ENCODE measurements at places on chromosomes 12 and 14. TPM values are rescaled to one million over a fixed set of nuclear protein-coding genes. Genes with fewer than 3 reads are reported as not detected.

DNA sequence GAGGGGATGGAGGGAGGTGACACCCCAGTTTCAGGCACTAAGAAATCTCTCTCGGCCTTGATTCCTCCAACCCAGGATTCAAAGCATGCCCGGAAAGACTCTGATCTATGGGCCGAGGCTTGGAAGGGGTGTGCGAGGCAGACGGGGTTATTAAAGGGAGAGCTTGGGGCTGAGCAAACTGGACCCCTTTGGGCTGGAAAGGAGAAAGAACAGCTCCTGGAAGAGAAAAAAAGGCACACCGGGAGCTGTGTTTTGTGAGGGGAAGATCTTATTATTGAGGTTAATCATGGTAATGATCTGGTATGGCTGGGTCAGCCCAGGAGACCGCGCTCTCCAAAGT, 5.7 kb upstream of the HOXC4 start:
- H3K4me1 ChIP-seq, result peaks cover 28% of the 10 kb centered on the region
- no peak overlapping the region for H3K27ac ChIP-seq
- DNase-seq, result no peak
- no peaks in the 10 kb centered on the region for H3K36me3 ChIP-seq

DNA sequence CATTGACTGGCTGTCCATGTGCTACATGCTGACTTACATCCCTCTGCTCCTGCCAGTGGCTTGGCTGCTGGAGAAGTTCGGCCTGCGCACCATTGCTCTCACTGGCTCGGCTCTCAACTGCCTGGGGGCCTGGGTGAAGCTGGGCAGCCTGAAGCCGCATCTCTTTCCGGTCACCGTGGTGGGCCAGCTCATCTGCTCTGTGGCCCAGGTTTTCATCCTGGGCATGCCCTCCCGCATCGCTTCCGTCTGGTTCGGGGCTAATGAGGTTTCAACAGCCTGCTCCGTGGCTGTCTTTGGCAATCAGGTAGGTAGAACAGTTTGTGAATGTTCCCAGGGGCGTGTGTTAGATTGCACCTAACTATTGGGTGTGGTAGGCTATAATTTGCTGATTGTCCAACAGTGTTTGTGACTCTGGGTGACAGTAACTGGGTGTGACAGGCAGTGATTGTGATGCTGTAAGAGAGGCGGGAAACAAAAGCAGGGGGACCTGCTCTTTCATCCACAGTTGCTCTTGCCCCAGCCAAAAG, 981 bp downstream of the FLVCR2 start:
- H3K4me3 ChIP-seq, result peak overlapping the region; percentile 66
- H3K27me3 ChIP-seq, result no peaks in the 10 kb centered on the region
- no peak for DNase-seq
- H3K27ac ChIP-seq, result peak overlapping the region; percentile 91
- H3K36me3 ChIP-seq, result no peaks in the 10 kb centered on the region

GRCh38 chr14:22375321-22375930, 213.6 kb downstream of the DAD1 start:
- H3K36me3 ChIP-seq, result no peaks in the 10 kb centered on the region
- no peak overlapping the region for H3K27ac ChIP-seq
- H3K4me3 ChIP-seq, result no peak overlapping the region
- no peaks in the 10 kb centered on the region for H3K27me3 ChIP-seq

GRCh38 chr12:71947645-71948105, 9.0 kb downstream of the TPH2 start:
- H3K36me3 ChIP-seq, result no peaks in the 10 kb centered on the region
- peaks cover 6% of the 10 kb centered on the region for H3K4me1 ChIP-seq

GRCh38 chr12:21906919-21907493, 34.2 kb downstream of the ABCC9 start:
- no peak overlapping the region for H3K27ac ChIP-seq
- H3K4me3 ChIP-seq, result no peak overlapping the region
- no peaks in the 10 kb centered on the region for H3K27me3 ChIP-seq
- DNase-seq, result no peak
- H3K4me1 ChIP-seq, result no peaks in the 10 kb centered on the region
- peaks cover 30% of the 10 kb centered on the region for H3K36me3 ChIP-seq

DNA sequence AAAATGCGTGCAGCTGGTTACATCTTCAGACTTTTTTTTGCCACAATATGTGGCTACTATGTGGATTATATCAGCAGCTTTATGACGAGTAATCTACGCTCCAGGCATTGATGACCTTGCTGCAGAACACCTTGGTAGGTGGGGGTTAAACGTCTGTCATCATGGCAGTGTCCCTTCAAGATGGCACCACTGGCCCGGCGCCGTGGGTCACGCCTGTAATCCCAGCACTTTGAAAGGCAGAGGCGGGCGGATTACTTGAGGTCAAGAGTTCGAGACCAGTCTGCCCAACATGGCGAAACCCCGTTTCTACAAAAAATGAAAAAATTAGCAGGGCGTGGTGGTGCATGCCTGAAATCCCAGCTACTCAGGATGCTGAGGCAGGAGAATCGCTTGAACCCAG, 177.5 kb downstream of the AEBP2 start:
- no peak overlapping the region for H3K4me3 ChIP-seq
- no peak overlapping the region for H3K27ac ChIP-seq
- H3K36me3 ChIP-seq, result no peaks in the 10 kb centered on the region
- DNase-seq, result no peak
- H3K27me3 ChIP-seq, result no peaks in the 10 kb centered on the region

- no peak overlapping the region for H3K4me3 ChIP-seq
- DNase-seq, result no peak
- H3K27ac ChIP-seq, result peak overlapping the region; percentile 71
- H3K36me3 ChIP-seq, result peaks cover 82% of the 10 kb centered on the region
Measured at GRCh38 chr12:120102189-120103043, 14.1 kb downstream of the RAB35 start.

DNA sequence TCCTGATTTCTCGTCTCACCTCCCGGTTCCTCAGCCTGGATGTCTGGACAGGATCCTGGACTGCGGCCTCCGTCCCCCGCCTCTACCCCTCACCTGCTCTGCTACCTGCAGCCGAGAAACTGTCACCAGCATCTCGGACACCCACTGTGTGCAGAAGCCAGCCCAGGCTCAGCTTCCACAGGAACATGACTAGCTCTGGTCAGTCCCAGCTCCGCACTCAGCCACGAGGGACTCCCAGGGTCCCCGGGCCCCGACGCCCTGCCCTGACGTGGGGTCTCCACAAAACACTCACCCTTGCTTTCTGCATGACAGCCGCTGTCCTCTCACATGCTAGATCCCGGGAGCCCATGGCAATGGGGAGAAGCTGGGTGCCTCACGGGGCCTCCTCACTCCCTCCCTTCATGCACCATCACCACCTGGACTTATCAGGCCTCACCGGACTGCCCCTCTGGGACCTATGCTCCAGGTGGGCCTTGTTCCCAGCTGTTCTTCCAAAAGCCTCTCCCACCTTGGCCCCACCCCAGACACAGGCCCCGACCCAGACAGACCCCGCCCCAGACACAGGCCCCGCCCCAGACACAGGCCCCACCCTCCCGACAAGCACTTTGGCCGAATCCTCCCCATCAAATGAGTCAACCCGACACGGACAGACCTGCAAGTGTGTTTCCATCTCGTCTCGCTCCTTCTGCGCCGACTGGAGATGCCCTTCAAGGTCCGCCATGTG, 26.9 kb upstream of the ANKLE2 start:
- no peaks in the 10 kb centered on the region for H3K4me1 ChIP-seq
- H3K27me3 ChIP-seq, result no peaks in the 10 kb centered on the region
- DNase-seq, result no peak
- H3K4me3 ChIP-seq, result no peak overlapping the region
- no peak overlapping the region for H3K27ac ChIP-seq

- H3K4me1 ChIP-seq, result peaks cover 21% of the 10 kb centered on the region
- no peaks in the 10 kb centered on the region for H3K36me3 ChIP-seq
- no peak overlapping the region for H3K27ac ChIP-seq
- no peak for DNase-seq
- H3K27me3 ChIP-seq, result no peaks in the 10 kb centered on the region
Measured at GRCh38 chr12:124610629-124611558, 43.5 kb upstream of the NCOR2 start.

- H3K27ac ChIP-seq, result no peak overlapping the region
- no peak overlapping the region for H3K4me3 ChIP-seq
- no peak for DNase-seq
- H3K36me3 ChIP-seq, result no peaks in the 10 kb centered on the region
Measured at GRCh38 chr14:31078766-31079165, 52.6 kb upstream of the STRN3 start.

GRCh38 chr12:116159593-116160200, 117.8 kb downstream of the MED13L start:
- no peak overlapping the region for H3K4me3 ChIP-seq
- H3K4me1 ChIP-seq, result peaks cover 79% of the 10 kb centered on the region
- no peaks in the 10 kb centered on the region for H3K36me3 ChIP-seq
- no peaks in the 10 kb centered on the region for H3K27me3 ChIP-seq
- H3K27ac ChIP-seq, result no peak overlapping the region

DNA sequence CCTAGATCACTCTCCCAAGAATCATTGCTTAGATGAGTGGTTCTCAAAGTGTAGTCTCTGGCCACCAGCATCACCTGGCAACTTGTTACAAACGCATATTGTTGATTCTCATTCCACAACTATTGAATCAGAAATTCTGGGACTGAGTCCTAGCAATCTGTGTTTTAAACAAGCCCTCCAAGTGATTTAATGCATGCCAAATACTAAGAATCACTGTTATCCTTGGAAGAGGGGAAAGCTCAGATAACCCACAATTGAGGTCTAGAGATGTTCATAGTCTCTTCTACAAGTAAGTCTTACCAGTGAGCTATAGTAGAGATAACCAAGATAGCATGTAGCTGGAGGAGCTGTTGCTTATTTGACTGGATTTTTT, 666.6 kb downstream of the DIO2 start:
- peaks cover 49% of the 10 kb centered on the region for H3K4me1 ChIP-seq
- H3K4me3 ChIP-seq, result no peak overlapping the region
- H3K27ac ChIP-seq, result peak overlapping the region; percentile 6
- H3K36me3 ChIP-seq, result no peaks in the 10 kb centered on the region
- no peak for DNase-seq
- no peaks in the 10 kb centered on the region for H3K27me3 ChIP-seq

- H3K4me3 ChIP-seq, result no peak overlapping the region
- no peaks in the 10 kb centered on the region for H3K4me1 ChIP-seq
- H3K36me3 ChIP-seq, result peaks cover 59% of the 10 kb centered on the region
- no peaks in the 10 kb centered on the region for H3K27me3 ChIP-seq
- H3K27ac ChIP-seq, result no peak overlapping the region
Measured at GRCh38 chr14:88605594-88605993, 42.8 kb downstream of the ZC3H14 start.

DNA sequence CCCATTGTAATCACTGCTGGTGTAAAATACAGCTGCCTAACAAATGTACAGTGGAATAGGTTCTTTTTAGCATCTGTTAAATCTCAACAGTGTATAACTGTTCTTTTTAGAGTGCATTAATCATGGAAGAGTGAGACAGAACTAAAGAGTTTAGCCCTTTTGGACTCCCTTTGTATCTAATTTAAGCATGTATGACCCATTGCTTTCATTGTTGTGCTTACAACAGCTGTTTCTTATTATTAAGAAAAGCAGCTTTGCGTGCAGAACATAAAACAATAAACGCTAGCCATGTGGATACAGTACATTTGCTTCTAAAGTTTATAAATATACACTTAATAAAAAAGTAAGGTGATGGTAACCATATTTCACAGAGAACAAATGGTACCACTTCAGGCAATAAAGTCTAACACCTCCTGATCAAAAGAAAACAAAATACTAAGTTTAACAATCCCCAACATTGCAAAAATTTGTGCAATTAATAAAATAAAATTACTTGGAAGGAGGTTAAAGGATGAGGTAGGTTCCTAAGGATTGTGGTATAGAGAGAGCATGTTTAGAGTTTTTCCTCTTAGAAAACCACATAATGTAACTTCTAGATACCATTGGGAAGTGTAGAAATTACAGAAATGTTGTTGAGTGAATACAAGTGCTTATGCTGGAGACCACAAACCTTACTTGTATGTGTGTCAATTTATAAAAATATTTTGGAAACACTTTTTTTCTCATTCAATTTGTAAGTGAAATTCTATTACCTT, 448.7 kb downstream of the SLC6A15 start:
- no peak overlapping the region for H3K4me3 ChIP-seq
- no peaks in the 10 kb centered on the region for H3K27me3 ChIP-seq
- no peak overlapping the region for H3K27ac ChIP-seq
- no peaks in the 10 kb centered on the region for H3K4me1 ChIP-seq

- no peak overlapping the region for H3K27ac ChIP-seq
- no peaks in the 10 kb centered on the region for H3K27me3 ChIP-seq
- DNase-seq, result no peak
- H3K36me3 ChIP-seq, result peaks cover 29% of the 10 kb centered on the region
- H3K4me1 ChIP-seq, result no peaks in the 10 kb centered on the region
Measured at GRCh38 chr14:35133542-35134328, 11.4 kb downstream of the PRORP start.

GRCh38 chr12:106551410-106551809, 31.4 kb upstream of the RFX4 start:
- no peaks in the 10 kb centered on the region for H3K36me3 ChIP-seq
- no peak overlapping the region for H3K4me3 ChIP-seq
- no peaks in the 10 kb centered on the region for H3K27me3 ChIP-seq

GRCh38 chr14:31080056-31080455, 53.9 kb upstream of the STRN3 start:
- DNase-seq, result no peak
- H3K4me1 ChIP-seq, result peaks cover 6% of the 10 kb centered on the region
- H3K36me3 ChIP-seq, result peaks cover 7% of the 10 kb centered on the region
- no peak overlapping the region for H3K4me3 ChIP-seq

DNA sequence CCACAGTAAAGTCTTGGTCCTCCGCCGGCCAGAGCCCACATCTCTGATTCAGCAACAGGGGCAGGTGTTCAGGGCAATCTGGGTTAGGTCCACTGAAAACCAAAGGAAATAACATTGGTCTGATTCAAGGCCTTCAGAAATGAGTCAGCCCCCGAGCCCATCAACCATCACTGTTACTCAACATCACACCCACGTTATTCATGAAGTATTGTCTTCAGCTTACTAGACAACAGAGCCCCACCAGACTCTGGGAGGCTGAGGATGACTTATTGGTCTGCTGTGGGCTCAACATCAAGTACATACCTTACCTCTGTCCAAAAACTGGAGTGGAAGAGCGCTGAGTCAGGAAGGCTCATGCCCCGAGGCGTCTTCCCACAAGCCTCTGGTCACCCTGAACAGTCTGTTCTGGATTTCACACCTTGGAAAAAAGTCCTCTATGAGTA, 97.5 kb downstream of the ZFP36L1 start:
- H3K4me1 ChIP-seq, result peaks cover 10% of the 10 kb centered on the region
- H3K27me3 ChIP-seq, result no peaks in the 10 kb centered on the region
- DNase-seq, result no peak
- no peak overlapping the region for H3K4me3 ChIP-seq
- no peak overlapping the region for H3K27ac ChIP-seq

DNA sequence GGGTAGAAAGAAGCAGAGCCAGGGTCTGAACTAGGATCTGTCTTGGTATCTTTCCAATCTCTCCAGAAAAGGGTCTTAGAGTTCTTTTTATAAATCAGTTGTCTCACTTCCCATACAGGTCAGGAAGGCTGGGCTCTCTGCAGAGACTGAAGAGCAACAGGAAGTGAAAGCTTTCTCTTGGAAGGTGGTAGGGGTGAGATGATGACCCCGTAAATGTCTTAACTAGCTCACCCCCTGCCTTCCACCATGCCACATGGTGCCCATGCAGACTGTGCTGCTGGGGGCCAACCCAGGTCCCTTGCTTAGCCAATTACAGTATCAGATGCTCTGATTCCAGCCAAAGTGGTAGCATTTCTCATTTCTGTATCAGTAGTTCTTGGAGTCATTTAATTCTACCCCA, 17.6 kb upstream of the RASSF8 start:
- DNase-seq, result no peak
- no peak overlapping the region for H3K27ac ChIP-seq
- H3K27me3 ChIP-seq, result no peaks in the 10 kb centered on the region
- no peaks in the 10 kb centered on the region for H3K4me1 ChIP-seq

KRT83 gene
- not detected for total RNA-seq

SRRM4 gene
- total RNA-seq, result not detected

LRRC10 gene
- not detected for total RNA-seq

RFX4 gene
- total RNA-seq, result not detected

CCNB1IP1 gene
- 31.8 TPM for total RNA-seq

NRDE2 gene
- 8.0 TPM for total RNA-seq

ARMH4 gene
- total RNA-seq, result 8.0 TPM

SLC39A5 gene
- not detected for total RNA-seq

TMEM30B gene
- 0.83 TPM for total RNA-seq

STAB2 gene
- total RNA-seq, result not detected
